ENCODE measurements at places on chromosomes 1 and 21.

DNA sequence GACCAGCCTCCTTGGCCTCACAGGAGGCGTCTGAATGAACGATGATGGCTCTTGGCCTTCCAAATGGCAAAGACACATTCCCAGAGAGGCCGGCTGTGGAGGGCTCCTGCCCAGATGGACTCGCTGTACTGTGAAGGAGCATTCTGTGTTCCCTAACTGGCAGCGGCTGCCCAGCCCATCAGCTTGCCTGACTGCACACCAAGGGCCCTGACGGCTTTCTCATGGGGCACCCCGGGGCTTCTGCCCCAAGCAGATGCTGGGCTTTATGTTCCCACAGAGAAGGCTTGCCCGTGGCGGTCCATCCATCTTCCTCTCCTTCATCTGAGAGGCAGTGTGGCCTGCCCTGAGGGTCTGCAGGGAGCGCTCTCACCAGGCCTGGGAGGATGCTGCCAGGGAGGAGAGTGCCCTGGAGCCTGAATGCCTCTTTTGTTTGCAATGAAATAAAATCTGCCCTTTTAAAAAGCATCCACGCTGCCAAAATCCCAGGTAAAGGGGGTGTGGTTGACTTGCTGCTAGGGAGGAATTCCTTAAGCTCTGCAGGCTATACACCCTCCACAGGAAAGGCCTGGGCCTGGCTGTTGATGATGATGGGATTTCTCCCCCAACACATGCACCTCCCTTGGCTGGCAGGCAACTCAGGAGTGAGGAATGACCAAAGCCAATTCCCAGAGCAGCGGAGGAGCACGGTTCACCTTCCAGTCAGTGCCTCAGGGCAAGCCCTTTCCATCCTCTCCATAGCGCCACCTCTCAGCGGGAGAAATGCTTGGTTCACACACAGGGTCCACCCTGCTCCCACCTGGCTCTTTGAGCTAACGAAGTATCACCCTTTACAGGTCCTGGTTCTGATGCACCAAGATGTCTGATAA lies 84.6 kb upstream of the SSX2IP start:
- no peak for DNase-seq

DNA sequence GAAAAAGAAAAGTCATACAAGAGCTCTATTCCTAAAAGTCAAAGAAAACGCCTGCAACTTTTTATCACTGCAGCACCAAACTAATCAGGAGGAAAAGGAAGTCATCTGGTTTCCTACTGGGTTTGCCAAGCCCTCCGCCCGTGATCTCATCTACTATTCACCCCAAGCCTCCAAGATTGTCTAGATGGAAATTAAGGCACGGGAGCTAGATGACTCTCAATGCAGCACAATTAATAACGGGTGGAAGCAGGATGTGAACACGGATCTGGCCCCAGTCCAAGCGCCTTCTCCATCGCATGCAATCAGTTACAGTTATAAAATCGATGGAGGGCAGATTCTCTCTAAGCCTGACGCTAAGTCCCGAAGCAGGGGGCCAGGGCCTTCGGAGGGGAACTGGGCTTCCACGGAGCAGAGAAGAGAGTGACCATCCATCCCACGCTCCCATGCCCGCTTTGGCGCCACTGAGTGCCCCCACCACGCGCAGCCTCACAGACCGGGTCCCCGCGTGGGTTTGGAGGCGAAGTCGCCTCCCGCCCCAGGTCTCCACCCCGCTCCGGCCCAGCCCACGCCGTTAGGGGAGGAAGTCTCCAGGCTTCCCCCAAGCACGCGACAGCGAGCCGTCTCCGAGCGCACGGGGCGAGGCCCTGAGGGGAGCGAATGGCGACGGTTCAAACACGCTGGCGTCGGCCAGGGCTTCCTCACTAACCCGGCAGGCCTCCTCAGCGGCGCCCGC lies 1.8 kb downstream of the HSF2BP start:
- no peak for DNase-seq

GRCh38 chr1:17011092-17011438 lies 663 bp downstream of the ATP13A2 start:
- DNase-seq: no peak

GRCh38 chr21:36697060-36697850 lies 1.7 kb upstream of the SIM2 start:
- DNase-seq: no peak

DNA sequence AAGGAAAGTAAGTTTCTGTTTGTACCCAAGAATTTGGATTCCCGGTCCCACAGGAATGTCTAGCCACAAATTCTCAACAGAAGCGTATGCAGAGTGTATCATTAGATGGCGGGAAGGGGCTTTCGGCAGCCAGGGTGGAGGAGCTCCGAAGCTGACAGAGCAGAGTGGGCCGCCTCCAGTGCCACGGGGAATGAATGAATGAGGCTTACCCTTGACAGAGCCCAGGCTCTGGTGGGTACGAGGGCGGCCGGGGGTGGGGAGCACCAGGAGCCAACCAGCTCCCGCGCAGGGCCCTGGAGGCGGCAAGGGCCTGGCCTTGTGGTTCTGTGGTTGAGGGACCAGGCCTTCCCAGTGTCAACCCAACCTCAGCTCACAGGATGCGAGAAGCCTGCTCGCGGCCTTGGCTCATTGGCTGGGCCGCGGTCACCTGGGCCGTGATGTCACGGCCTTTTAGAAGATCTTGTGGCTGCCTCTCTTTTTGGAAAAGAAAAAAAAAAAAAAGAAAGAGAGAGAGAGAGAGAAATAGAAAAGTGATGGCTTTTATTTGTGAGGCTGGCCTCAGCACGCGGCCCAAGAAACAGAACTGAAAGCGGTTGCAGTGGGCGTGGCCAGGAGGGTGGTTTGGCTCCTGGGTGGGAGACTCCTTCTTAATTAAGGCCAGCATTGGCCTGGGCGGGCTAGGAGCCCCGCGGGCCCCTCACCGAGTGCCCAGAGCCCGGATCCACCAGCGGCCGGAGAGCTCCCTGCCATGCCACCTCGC lies 34.9 kb upstream of the RUNX3 start:
- peak; percentile 11 for DNase-seq

GRCh38 chr1:150015651-150016131 lies 5.2 kb upstream of the OTUD7B start:
- no peak for DNase-seq

GRCh38 chr1:42932442-42932941 lies 26.2 kb downstream of the SLC2A1 start:
- no peak for DNase-seq

GRCh38 chr1:192238421-192238820 lies 78.4 kb upstream of the RGS21 start:
- no peak for DNase-seq

DNA sequence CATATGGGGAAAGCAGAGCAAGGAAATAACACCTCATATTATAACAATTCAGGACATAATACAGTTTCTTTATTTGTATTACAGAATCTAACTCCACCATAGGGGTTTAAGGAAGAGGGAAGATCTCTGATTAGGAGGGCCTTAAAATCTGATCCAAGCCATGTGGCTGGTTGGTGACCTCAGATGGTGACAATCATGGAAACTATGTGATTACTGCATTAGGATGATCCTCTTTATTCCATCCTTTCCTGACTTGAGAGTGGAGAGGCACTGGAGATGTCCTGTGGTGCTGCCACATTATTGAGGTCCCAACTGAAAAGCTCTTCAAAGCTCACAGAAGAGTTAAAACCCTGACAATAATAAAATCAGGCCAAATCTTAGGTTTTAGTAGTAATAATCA lies 168.1 kb upstream of the BEND5 start:
- no peak for DNase-seq

GRCh38 chr1:198253259-198253658 lies 96.5 kb downstream of the NEK7 start:
- DNase-seq: no peak

DNA sequence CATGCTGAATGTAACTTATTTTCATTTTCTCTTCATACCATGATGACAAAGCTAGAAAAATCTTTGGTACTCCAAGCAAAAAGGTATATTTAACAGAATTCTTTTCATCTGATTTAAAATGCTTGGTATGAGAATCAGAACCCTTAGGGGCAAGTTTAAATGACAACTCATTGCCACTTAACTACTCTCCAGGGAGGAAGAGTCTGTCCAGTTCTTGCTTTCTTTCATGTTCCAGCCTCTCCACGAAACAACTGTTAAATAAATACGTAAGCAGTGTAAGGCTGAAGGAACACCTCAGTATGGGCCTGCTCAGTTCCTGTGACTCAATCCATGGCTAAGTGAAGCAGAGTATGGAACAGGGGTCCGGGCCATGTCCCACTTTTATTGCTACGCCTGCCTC lies 1.6 kb downstream of the LCE2A start:
- no peak for DNase-seq

GRCh38 chr1:197302775-197303174 lies 34.7 kb downstream of the CRB1 start:
- DNase-seq: no peak

- DNase-seq: no peak
These were observed 88.5 kb upstream of the AJAP1 start for GRCh38 chr1:4565801-4566449.

DNA sequence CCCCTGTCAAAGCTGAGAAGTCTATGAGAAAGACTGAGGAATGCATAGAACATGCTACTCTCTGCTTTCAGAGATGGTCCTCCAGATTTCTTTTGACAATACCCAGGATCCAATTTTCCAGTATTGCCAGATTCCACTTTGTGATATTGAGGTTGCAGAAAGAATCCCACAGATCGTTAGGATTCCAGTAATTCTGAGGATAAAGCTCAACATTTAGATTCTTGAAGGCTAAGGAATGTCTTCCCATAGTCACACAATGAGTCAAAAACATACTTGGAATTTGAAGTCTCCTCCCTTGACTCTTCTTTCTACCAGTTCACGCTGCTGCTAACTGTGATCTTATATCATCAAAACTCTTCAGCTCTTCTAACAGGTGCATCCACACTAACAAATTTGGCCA lies 57.1 kb downstream of the TNFSF18 start:
- no peak for DNase-seq

GRCh38 chr1:38693759-38694158 lies 165.8 kb downstream of the RRAGC start:
- no peak for DNase-seq

DNA sequence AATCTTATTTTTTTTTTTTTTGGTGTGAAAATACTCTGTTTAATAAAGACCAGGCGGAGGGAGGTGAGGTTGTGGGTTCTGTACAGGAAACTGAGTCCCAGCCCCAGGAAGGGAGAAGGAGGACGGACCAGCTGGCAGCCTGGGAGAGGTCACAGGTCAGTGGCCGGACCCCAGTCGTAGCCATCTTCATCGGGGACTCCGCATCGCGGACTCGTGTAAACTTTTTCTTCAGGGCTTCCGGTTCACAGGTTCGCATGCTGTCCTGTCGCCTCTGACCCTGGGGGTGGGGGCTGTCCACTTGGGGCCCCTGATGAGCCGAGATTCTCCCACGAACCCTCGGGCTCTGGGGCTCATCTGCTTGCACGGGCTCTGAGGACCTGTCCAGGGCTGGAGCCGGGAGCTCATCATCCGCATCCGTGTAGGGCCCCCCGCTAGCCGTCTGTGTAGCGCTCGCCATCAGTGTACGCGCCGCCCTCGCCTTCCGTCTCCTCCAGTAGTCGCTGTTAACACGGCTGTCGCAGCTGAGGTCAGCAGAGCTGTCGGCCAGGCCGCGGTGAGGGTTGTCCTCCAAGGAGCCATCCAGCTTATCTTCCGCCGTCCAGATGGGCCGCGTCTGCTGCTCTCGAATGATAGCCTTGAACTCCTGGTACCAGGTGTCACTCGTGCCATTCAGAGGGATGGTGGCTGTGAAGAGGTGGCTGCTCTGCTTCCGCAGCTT lies 975.7 kb upstream of the PRMT6 start:
- DNase-seq: no peak

DNA sequence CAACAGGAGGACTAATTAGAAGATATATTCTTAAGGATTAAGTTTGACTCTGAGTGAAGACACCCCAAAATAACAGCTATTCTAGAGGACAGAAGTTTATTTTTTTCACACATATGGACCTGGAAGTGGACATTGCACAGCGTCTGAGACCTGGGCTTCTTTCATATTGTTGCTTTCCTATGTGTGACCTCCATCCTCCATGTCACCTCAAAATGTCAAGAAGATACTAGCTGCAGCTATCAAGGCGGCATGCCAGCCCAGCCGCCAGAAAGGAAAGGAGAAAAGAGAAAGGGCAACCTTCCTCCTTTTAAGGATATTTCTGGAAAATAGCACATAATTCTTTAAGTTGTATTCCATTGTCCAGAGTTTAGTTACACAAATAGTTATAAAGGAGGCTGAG lies 220.4 kb downstream of the PATJ start:
- DNase-seq: no peak

GRCh38 chr1:7103874-7104273 lies 318.6 kb downstream of the CAMTA1 start:
- DNase-seq: no peak

DNA sequence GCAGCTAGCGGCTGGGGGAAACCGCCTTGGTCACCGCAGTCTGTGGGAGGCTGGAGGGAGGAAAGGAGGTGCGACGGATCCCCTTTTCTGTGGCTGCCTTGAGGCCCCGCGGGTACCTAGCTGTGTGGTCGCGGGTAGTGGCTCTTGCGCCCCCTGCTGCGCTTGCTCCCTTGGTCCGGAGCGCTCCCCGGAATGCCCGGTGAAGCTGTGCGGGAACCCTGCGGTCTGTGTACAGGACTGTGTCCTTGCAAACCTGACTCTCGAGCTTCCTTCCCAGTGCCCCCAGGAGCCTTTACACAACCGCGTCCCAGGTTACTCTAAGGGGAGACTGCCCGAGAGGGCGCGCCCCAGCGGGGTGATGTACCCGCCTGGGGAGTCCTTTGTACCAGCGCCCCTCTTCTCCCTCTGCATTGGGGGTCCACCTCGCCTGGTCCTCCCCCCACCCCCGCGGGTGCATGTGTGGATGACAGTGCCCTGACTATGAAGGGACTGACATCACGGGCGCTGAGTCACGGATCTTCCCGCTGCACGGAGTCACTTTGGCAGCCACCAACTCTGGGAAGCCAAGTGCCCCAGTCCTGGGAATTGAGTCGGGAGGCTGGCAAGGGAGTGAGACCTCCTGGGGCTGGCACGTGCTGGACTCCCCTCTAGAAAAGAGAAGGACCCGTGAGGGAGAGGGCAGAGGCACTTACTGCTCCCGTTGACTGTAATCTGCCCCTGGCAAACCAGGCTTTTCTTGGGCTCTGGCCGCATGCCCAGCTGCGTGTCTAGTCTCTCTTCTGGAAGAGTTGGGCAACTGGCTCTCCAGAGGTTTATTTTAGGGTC lies 816 bp downstream of the IL6R start:
- DNase-seq: peak; percentile 45

- DNase-seq: no peak
These were observed 76.9 kb downstream of the SLC66A1 start for GRCh38 chr1:19388980-19389379.

GRCh38 chr1:110185181-110185580 lies 24.9 kb upstream of the KCNC4 start:
- no peak for DNase-seq

DNA sequence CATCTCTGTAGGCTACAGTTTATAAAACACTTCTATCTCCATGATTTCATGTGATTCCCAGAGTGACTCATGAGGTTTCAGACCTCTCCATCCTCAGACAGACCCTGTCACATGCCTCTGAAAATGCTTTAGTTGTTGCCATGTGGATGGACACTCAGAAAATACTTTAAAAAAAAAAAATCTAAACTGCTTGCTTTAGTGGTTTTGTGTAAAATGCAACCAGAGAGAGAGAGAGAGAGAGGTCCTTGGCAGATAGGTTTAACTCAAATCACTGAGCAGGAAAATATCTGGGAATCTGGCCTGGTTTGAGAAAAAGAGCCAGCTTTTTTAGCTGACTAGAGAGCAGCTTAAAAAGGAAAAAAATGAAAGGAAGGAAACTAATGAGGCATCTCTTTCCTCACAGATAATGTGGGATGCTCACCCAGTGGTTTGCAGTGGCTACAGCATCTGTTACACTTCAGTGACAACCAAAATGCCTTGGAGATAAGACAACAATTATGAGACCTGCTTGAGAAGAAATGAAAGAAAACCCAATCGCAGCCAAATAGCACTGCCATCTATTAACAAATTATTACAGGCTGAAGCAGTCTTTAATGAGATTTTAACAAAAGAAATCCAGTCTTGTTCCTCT lies 54.6 kb upstream of the SYT14 start:
- DNase-seq: no peak

Measured in AML-193 (cell line).